ENCODE measurements at places on chromosomes 11 and 22. TPM values are rescaled to one million over a fixed set of nuclear protein-coding genes. Genes with fewer than 3 reads are reported as not detected.
A peak's percentile ranks its signal among the peaks of the same experiment; 100 is the strongest.

GRCh38 chr22:24961217-24961844 is 8.8 kb downstream of the KIAA1671 start:
- DNase-seq = no peak
- peaks cover 10% of the 10 kb centered on the region for H3K27me3 ChIP-seq
- no peak overlapping the region for H3K4me3 ChIP-seq
- H3K4me1 ChIP-seq = peaks cover 3% of the 10 kb centered on the region

DNA sequence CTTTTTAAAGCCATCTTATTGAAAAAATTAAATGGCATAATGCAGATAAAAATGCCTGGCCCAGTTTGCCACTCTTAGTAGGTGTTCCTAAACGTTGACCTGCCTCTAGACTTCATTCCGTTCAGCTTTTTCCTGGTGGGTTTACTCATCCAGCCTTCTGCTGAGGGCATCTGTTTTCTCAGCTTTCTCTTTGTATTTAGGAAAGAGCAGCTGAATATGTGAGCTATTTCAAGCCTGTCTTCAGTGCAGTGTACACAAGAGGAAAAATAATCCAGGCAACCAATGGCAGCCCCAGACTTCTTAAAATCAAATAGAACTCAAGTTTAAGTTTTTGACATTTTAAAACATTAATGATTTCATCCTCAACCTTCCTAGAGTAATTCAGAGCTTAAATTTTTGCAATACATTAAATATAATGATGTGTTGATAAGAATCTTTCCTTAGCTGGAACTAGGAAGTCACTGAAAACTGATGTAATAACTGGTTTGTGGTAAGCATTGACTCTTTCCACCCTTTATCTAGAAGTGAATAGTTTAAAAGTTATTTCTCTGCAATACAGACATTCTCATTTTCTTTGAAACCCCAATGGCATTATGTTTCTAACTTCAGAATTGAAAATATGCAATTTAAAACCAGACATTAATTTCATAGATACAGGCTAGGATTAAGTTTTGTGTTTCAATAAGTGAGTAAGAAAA is 165.4 kb downstream of the AASDHPPT start:
- DNase-seq = no peak
- H3K27me3 ChIP-seq = no peaks in the 10 kb centered on the region
- H3K4me1 ChIP-seq = no peaks in the 10 kb centered on the region
- no peaks in the 10 kb centered on the region for H3K36me3 ChIP-seq
- no peak overlapping the region for H3K4me3 ChIP-seq
- H3K27ac ChIP-seq = no peak overlapping the region

- peak; percentile 82 for DNase-seq
- no peak overlapping the region for H3K4me3 ChIP-seq
- no peaks in the 10 kb centered on the region for H3K36me3 ChIP-seq
- H3K27me3 ChIP-seq = peaks cover 2% of the 10 kb centered on the region
- peak overlapping the region; percentile 13 for H3K27ac ChIP-seq
- H3K4me1 ChIP-seq = peaks cover 10% of the 10 kb centered on the region
Observed at GRCh38 chr11:82867495-82868082, 32.6 kb downstream of the PRCP start.

DNA sequence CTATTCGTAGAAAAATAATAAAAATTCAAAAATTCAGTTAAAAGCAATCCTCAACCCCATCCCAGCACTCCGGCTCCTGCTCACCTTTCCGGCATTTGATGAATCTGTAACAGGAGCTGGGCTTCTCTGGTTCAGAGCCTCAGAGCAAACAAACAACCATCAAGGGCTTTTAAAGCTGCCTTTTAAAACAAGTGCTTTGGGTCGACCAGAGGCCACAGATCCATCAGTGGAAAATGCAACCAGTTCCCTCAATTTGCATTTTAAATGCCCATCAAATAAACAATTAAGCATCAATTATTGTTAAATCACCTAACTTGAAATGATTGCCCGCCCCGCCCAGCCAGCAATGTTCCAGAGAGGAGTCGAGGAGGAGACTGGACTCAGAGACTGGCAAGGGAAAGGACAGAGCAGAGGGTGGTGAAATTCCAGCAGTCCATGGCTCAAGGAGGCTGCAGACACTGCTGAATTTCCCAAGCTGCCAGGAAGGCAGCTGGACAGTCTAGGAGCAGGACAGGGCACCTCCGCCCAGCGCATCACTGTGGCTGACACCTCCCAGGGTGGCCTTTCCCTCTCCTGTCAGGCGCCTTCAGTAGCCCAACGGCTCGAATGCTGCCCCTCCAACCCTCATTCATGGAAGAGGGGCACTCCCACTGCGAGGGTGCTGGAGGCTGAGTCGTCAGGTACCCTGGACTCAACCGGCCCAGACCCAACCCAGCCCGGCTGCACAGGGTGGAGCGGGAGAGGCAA is 7.5 kb downstream of the FXYD6 start:
- peaks cover 19% of the 10 kb centered on the region for H3K4me1 ChIP-seq
- no peak overlapping the region for H3K4me3 ChIP-seq
- H3K27ac ChIP-seq = no peak overlapping the region
- no peaks in the 10 kb centered on the region for H3K36me3 ChIP-seq

GRCh38 chr11:64774144-64774543 is 4.2 kb downstream of the SF1 start:
- peaks cover 72% of the 10 kb centered on the region for H3K4me1 ChIP-seq
- H3K36me3 ChIP-seq = peaks cover 79% of the 10 kb centered on the region
- no peak overlapping the region for H3K4me3 ChIP-seq
- no peak for DNase-seq

DNA sequence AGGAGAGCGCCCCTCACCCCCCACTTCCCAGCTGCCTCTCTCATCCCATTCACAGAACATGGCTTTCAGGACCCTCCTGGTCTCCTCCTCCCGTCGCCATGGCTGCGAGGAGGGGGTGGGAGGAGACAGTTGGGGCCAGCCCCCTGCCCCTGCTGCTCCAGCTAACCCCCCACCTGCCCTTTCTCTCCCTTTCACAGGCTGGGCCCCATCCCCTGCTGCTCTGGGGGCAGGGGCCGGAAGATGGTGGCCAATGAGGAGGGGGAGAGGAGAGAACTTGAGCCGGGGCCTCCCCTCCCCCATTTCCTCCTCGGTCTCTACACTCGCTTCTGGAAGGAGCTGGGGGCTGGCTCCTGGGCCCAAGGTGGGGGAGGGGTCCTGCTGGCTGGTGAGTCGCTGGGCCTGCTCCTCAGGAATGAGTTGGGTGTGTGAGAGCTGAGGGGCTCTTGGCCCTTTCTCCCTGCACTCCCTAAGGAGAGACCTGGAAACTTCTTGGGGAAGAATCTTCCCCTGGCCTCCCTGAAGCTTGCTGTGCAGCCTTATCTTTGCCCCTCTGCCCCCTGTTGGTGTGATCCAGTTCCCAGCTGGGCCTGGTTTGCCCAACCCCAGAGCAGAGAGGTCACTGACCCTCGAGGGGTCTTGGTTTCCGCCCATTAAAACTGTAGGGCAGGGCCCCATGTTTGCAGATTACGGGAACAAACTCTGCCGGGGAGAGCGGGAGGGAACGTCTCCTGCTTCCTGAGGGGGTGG is 10.2 kb downstream of the YPEL4 start:
- H3K27me3 ChIP-seq = peaks cover 44% of the 10 kb centered on the region
- no peaks in the 10 kb centered on the region for H3K36me3 ChIP-seq
- peak overlapping the region; percentile 80 for H3K4me3 ChIP-seq
- no peak for DNase-seq
- H3K4me1 ChIP-seq = peaks cover 13% of the 10 kb centered on the region
- H3K27ac ChIP-seq = no peak overlapping the region

DNA sequence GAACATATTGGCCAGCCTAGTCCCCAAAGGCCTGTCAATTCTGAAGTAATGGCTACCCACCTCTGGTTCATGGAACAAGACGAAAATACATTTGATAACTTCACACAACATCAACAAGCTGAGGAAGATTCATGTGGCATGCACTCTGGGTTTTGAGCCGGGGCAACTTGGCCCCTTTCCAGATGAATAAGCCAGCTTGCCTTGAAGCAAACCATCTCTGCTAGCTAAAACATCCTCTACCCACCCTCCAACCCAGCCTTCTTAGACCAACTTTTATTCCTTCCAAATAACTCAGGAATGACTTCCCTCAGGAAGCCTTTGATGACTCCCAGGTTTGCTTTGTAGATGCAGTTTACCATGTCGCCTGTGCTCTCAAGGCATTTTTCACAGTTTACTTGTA is 94.4 kb downstream of the SLC1A2 start:
- peaks cover under 1% of the 10 kb centered on the region for H3K4me1 ChIP-seq
- no peaks in the 10 kb centered on the region for H3K27me3 ChIP-seq
- no peak for DNase-seq
- no peak overlapping the region for H3K27ac ChIP-seq
- no peak overlapping the region for H3K4me3 ChIP-seq
- H3K36me3 ChIP-seq = peaks cover 3% of the 10 kb centered on the region

GRCh38 chr11:37905707-37906417 is 1307.8 kb upstream of the RAG2 start:
- no peaks in the 10 kb centered on the region for H3K36me3 ChIP-seq
- no peak overlapping the region for H3K4me3 ChIP-seq
- no peak for DNase-seq
- H3K27me3 ChIP-seq = no peaks in the 10 kb centered on the region
- H3K4me1 ChIP-seq = no peaks in the 10 kb centered on the region

GRCh38 chr11:27882066-27882697 is 181.9 kb upstream of the BDNF start:
- no peaks in the 10 kb centered on the region for H3K27me3 ChIP-seq
- H3K4me3 ChIP-seq = no peak overlapping the region
- H3K36me3 ChIP-seq = no peaks in the 10 kb centered on the region
- no peak overlapping the region for H3K27ac ChIP-seq
- no peak for DNase-seq

- DNase-seq = no peak
- no peak overlapping the region for H3K4me3 ChIP-seq
- H3K27ac ChIP-seq = no peak overlapping the region
- no peaks in the 10 kb centered on the region for H3K36me3 ChIP-seq
Observed at GRCh38 chr11:444396-445144, 2.8 kb upstream of the ANO9 start.

- peak; percentile 19 for DNase-seq
- H3K27ac ChIP-seq = no peak overlapping the region
- H3K4me3 ChIP-seq = no peak overlapping the region
- H3K27me3 ChIP-seq = no peaks in the 10 kb centered on the region
- no peaks in the 10 kb centered on the region for H3K36me3 ChIP-seq
- no peaks in the 10 kb centered on the region for H3K4me1 ChIP-seq
Observed at GRCh38 chr22:48895831-48896765, 931.6 kb downstream of the BRD1 start.

- no peaks in the 10 kb centered on the region for H3K4me1 ChIP-seq
- H3K36me3 ChIP-seq = no peaks in the 10 kb centered on the region
- DNase-seq = no peak
- H3K27ac ChIP-seq = no peak overlapping the region
- peaks cover 23% of the 10 kb centered on the region for H3K27me3 ChIP-seq
- no peak overlapping the region for H3K4me3 ChIP-seq
Observed at GRCh38 chr11:58775066-58775708, 43.4 kb upstream of the GLYAT start.

DNA sequence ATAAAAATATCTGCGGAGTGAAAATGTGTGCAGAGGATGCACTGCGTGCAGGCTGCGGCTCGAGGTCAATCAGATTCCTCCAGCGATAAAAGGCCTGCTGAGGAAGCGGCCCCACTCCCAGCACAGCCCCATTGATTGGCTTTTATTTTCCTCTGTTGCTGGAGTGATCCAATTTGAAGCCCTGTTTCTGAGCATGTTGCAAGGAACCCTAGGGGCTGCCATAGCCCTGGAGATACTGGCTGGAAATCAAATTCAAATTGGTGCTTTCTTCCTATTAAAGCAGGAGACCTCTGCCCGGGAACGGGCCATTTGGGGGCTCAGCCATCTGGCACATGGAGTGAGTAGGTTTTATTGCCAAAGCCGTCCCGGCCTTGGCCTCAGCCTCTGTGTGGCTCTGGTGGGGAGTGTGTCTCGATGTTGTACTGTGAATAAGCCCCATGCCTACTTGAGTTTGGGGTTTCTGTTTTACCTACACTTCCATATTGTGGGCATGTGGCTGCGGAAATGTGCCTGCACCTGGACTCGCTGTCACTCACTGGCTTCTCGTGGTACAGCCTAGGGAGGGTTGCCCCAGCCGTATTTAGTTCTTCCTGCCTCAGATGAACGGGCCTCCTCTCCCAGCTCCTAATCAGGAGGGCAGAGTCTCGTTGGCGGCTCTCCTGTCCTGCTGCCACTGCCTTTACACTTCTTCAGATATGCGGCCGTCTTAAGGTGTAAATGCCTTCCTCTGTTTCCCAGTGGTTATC is 25.6 kb downstream of the PARVB start:
- H3K27ac ChIP-seq = peak overlapping the region; percentile 2
- H3K4me3 ChIP-seq = no peak overlapping the region
- H3K4me1 ChIP-seq = peaks cover 39% of the 10 kb centered on the region
- no peaks in the 10 kb centered on the region for H3K27me3 ChIP-seq
- DNase-seq = no peak

DNA sequence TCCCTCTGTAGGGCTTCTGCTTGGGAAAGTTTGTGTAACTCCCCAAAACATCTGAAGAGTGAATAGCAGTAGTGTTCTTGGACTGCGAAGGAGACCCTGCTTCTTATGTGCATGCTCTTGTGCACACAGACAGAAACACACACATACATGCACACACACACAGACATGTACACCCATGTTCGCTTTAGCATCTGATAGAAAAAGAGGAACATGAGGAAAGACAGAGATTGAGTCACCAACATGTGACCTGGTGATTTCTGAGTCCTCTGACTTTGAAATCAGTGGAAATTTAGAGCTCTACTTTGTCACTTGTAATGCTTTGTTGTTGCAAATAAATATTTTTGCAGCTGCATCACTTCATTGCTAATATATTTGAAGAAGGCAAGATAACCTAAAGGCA is 23.8 kb downstream of the CD44 start:
- no peak for DNase-seq
- no peaks in the 10 kb centered on the region for H3K27me3 ChIP-seq
- peaks cover 99% of the 10 kb centered on the region for H3K4me1 ChIP-seq
- H3K4me3 ChIP-seq = no peak overlapping the region
- peaks cover 41% of the 10 kb centered on the region for H3K36me3 ChIP-seq

The TSKU gene
- total RNA-seq = 1.5 TPM

The RAB36 gene
- total RNA-seq = 0.26 TPM

The OR52A1 gene
- total RNA-seq = not detected

The ALG8 gene
- 47.3 TPM for total RNA-seq

The GDPD4 gene
- total RNA-seq = not detected

Data from activated CD8-positive, alpha-beta memory T cell treated with anti-CD3 and anti-CD28 coated beads, Interleukin-2, amount 10 ng/mL, durations not matched to agents 7 days and 5 days (primary cell).